ENCODE measurements at places on chromosomes 12 and 14. TPM values are rescaled to one million over a fixed set of nuclear protein-coding genes. Genes with fewer than 3 reads are reported as not detected.

DNA sequence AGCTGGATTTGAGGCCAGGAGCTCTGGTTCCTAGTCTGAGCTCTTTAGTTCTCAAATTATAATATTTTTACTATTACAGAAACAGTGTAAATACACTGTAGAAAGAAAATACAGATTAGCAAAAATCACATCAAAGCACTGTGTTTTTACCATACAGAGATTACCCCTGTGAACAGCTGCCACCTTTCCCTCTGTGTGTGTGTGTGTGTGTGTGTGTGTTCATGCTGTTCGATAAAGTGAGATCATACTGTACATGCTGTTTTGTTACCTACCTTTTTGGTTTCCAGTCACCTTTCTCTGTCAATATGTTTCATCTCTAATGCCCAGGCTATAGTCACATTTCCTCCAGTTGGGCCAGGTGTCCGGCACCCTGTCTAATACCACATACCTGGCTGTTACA is 26.9 kb downstream of the MVK start:
- DNase-seq, result no peak

KRT4 gene
- total RNA-seq, result not detected

GRCh38 chr12:31105668-31106067 is 32.0 kb downstream of the DDX11 start:
- no peak for DNase-seq

GRCh38 chr12:122848471-122849351 is 13.5 kb downstream of the HIP1R start:
- no peak for DNase-seq

FAM216A gene
- total RNA-seq, result 22.2 TPM

GRCh38 chr14:100654025-100654813 is 67.0 kb upstream of the BEGAIN start:
- no peak for DNase-seq

GRCh38 chr12:58920102-58920960 is at the start of gene LRIG3:
Gene LRIG3 (minus strand): TSS chr12:58920504. CDS start chr12:58920235, 269 bp downstream.
- DNase-seq, result peak; percentile 83

FGF23 gene
- total RNA-seq, result 0.42 TPM

JAG2 gene
- total RNA-seq, result 6.2 TPM

GRCh38 chr14:103216857-103217256 is 93.6 kb downstream of the TNFAIP2 start:
- DNase-seq, result no peak

- no peak for DNase-seq
Measured at GRCh38 chr12:15700595-15700994, 88.6 kb downstream of the EPS8 start.

HNF1A gene
- total RNA-seq, result not detected

DNA sequence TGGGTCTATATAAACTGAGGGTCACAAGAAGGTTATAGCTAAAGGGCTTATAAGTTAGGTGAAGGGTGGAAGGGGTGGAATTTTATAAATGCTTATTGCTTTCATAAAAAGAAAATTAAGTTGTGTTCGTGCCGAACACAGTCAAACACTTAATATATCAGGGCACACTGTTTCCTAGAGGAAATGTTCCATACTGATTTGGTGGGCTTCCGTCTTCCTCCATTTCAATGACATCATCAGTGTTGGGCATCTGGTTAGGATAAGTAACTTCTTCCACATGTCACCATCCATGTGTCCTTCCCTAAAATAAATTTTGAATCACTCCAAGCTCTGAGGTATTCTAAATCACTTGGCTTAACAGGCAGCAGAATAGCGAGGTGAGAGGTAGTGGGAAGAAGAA is 466.4 kb downstream of the MED13L start:
- DNase-seq, result no peak

DNA sequence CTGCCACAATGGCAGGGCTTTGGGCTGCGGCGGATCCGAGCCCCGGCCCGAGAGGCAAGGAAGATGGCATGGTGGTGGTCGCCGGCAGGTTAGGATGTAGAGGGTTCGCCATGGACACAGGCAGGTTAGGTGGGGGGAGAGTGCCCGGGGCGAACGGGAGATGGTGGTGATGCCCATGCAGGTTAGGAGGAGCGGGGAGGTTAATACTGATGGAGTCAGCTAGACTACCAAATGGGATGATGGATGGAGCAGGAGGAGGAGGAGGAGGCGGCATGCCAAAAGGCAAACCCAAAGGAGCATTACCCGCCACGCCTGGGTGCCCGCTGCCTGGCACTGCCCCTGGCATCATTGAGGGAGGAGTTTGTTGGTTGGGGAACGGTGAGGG is 6.2 kb downstream of the MYL6 start:
- no peak for DNase-seq

CLEC1B gene
- total RNA-seq, result not detected

DNA sequence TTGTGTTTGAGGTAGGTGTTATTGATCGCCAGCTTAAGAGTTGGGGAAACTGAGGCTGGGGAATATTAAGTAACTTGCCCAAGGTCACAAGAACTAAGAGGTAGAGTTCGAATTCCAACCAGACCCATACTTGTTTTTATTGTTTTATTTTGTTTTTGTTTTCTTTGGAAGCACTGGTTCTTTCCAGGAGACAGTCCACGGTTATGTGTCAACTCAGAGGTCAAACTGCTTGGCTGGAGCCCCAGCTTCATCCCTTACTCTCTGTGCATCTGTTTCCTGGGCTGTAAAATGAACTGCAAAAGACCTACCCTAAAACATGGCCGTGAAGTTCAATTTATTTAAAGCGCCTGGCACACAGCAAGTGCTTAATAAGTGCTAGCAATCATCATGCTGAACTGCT is 74.4 kb upstream of the MAP1LC3B2 start:
- DNase-seq, result no peak

ANKRD33 gene
- total RNA-seq, result 0.19 TPM

DNA sequence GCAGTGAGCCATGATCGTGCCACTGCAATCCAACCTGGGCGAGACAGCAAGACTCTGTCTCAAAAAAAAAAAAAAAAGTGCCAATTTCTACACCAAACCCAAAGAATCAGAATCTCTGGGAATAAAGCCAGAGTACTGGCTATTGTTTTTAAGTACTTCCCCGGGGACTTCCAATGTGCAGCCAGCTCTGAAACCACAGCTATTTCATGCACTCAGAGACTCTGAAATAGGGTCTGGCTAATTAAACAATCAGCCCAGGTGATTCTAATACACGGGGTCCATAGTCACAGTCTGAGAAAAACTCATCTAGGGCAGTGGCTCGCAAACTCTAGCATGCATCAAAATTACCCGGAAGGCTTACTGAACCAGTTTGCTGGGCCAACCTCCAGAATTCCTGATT is 56.3 kb downstream of the SIX6 start:
- no peak for DNase-seq

DNA sequence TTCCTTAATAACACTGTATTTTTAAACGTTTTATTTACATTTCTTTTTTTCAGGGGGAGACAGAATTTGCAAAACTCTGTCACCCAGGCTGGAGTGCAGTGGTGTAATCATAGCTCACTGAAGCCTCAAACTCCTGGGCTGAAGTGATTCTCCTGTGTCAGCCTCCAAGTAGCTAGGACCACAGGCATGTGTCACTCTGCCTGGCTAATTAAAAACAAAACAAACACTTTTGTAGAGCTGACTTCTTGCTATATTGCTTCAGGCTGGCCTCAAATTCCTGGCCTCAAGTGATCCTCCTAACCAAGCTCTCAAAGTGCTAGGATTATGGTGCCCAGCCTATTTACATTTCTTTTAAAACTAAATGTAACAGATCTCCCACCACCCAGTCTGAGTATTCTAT is 12.7 kb downstream of the CPSF6 start:
- DNase-seq, result no peak

ANO2 gene
- 5.5 TPM for total RNA-seq

KERA gene
- total RNA-seq, result not detected

- DNase-seq, result no peak
Measured at GRCh38 chr12:88958946-88959345, 378.7 kb upstream of the KITLG start.

GRIN2B gene
- 3.2 TPM for total RNA-seq

DNA sequence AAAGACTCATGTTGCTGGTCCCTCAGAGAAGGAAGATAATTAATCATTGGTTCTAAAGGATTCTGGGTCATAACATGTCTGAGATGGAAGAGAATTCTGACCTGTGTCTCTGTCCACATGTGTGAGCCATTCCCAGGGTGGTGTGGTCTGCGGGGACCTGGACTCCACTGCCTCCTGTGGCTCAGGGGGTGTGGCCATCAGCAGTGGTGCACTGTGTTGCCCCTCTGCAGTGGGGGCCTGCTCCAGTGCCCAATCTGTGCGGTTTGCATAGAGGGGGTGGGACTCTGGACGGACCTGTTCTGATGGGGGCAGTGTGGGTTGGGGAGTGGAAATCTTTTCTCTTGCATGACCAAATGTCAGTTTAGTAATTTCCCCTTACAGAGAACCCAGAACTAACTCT is 13.5 kb downstream of the KRT85 start:
- no peak for DNase-seq

DNA sequence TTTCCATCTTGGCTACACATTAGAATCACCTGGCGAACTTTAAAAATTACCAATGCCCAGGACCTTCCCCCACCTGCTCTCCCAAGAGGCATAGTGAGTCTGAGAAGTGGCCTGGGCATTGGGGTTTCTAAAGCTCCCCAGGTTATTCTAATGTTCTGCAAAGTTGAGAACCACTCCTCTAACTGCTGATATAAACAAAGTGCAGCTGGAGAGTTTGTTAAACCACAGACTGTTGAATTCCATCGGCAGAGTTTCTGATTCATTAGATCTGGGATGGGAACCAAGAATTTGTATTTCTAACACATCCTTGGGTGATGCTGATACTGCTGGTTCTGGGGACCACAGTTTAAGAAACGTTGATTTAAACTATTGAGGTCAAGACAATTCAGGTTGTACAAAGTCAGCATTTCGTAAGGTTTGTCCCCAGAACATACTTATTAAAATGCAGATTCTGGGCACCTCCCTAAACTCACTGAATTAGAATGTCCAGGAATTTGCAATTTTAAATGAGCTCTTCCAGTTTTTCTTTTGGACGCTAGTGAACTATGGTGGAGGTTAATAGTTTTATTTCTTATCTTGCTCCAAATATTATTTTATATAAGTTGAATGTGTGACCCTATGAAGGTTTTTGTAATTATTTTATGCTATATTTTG is 309.1 kb downstream of the NRXN3 start:
- no peak for DNase-seq

GRCh38 chr14:73759183-73759713 is 45.1 kb upstream of the PNMA1 start:
- DNase-seq, result no peak

MUCL1 gene
- total RNA-seq, result not detected

GRCh38 chr14:105141486-105142281 is 26.9 kb downstream of the JAG2 start:
- no peak for DNase-seq

DNA sequence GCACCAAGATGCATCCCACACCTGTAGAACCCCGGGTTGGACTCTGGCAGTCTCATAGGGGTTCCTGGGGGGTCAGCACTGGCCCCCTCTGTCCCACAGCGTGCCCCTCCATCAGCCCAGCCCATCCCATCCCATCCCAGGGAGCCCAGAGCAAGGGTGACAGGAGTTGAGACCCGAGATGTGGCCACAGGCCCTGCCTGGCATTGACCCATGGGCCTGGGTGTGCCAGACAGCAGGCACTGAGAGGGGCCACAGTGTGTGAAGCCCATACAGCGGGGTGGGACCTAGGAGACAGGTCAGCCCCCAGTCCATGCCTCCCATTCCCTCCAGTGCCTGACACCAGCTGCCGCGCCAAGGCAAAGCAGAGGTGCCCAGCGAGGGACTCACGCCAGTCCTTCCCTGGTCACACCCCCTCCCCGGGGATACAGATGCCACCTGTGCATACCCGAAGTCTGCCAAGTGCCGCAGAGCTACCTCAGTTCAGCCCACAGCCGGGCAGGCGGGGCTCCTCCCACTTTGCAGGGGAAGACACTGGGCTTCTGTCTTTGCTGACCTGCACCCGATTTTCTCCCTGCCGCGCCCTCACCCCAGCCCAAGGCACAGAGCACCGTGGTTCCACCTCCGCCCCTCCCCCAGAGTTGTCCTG is 50.4 kb downstream of the CYP46A1 start:
- DNase-seq, result no peak

DNA sequence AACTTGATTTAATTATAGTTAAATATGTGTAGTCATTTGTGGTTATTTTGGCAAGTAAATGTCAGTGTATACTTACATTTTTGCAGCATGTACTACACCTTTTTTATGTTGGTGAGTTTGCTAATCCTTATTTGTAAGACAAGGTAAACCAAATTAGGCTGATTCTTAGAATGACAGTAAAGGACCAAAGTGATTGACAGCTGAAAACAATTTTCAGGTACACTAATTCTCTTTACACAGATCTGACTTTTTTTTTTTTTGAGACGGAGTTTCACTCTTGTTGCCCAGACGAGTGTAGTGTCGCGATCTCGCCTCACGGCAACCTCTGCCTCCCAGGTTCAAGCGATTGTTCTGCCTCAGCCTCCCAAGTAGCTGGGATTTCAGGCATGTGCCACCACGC is 8.4 kb downstream of the SLC25A3 start:
- DNase-seq, result no peak

CCDC198 gene
- not detected for total RNA-seq

DNA sequence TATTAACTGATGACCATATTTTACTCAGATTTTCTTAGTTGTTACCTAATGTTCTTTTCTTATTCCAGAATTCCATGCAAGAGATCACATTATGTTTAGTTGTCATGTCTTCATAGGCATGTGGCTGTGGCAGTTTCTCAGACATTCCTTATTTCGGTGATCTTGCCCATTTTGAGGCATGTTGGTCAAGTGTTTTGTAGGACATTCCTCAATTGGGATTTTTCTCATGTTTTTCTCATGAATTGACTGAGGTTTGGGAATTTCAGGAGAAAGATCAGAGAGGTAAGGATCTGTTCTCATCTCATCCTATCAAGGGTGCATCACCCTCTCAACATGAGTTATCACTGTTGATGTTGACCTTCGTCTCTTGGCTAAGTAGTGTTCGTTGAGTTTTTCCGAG is 81.3 kb downstream of the CHST11 start:
- no peak for DNase-seq

STYK1 gene
- 1.6 TPM for total RNA-seq

- no peak for DNase-seq
Measured at GRCh38 chr14:52701223-52701622, 5.8 kb upstream of the PSMC6 start.
